ENCODE measurements at places on chromosomes 5 and 9.

GRCh38 chr9:78221425-78221824, 14.4 kb upstream of the CEP78 start:
- DNase-seq, result no peak

GRCh38 chr9:14258660-14259239, 55.2 kb downstream of the NFIB start:
- DNase-seq, result no peak

- DNase-seq, result no peak
Observed at GRCh38 chr9:120845255-120845654, 2.5 kb upstream of the PSMD5 start.

DNA sequence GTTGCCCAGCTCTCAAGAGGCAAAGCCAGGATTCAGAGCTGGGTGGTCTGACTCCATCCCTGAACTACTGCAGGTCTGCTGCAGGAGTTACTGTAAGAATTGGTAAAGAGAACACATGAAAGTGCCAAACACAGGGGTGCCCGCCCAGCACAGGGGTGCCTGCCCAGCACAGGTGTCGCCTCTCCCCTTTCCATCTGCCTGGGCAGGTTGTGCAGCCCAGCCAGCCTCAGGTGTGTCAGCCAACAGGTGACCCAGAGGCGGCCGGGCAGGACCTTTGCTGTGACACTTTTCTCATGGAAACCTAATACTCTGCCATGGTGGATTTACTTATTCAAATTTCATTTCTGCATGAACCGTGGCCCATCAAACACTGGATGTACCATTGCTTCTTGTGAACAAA, 289.7 kb upstream of the IRX4 start:
- no peak for DNase-seq

DNA sequence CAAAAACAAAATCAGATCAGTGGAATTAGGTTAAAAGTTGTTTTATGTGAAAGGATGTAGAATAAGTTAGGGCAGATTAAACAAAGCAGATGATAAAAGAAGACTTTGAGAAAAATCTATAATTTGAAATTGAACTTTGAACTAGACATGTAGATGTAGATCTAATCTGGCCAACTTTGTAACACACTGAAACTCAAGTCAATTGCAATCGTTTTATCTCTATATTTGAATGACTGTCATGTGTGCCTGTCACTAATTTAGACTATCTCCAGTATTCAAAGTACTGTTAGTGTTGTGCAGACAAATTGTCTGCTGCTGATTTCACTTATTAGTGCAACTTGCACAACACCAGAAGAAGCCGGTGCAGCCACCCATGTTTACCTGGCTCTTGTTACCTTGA, 39.8 kb downstream of the ACOT12 start:
- DNase-seq, result no peak

Data from effector memory CD4-positive, alpha-beta T cell (primary cell).